ENCODE measurements at places on chromosomes 4 and X.

DNA sequence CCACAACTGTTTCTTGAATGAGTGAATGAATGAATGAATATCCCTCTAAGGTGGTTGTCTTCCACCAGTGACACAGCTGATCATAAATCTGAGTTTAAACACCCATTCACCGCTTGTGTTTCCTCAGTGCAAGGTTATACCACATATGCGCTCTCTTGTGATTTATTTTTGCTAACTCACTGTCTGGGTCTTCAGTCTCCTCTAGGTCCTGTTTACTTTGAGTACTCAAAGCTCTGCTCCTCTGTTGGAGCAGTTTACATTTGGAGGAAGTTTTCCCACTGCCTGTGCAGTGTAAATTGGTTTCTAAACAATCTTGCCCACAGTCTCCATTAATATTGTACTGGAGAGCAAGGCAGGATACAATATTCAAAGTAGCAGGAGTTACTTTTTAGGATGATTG, 212.6 kb upstream of the JADE1 start:
- H3K27ac ChIP-seq = no peak overlapping the region
- H3K4me3 ChIP-seq = no peak overlapping the region
- peaks cover 16% of the 10 kb centered on the region for H3K4me1 ChIP-seq
- no peaks in the 10 kb centered on the region for H3K27me3 ChIP-seq
- DNase-seq = no peak

DNA sequence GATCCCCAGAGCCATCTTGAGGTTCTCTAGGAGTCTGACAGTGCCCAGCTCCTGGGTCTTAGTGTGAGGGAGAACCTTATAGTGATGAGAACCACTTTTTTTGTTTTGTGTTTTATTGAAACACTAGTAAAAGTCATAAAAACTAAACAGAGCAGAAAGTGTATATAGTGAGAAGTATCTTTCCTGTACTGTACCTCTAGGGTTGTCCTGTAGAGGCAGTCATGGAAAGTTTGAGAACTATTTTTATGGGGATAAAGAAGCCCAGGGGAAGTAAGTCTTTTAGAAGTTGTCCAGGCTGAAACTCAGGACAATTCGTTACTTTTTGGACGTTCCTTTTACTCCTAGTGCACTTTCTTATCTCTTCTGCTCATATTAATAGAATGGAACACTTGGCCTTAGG, 40.9 kb downstream of the ADH5 start:
- H3K36me3 ChIP-seq = peaks cover 43% of the 10 kb centered on the region
- H3K4me3 ChIP-seq = no peak overlapping the region
- H3K4me1 ChIP-seq = no peaks in the 10 kb centered on the region
- DNase-seq = no peak

GRCh38 chr4:3849140-3849539, 83.0 kb downstream of the ADRA2C start:
- peaks cover 23% of the 10 kb centered on the region for H3K27me3 ChIP-seq
- DNase-seq = no peak
- no peak overlapping the region for H3K4me3 ChIP-seq
- no peaks in the 10 kb centered on the region for H3K36me3 ChIP-seq
- H3K27ac ChIP-seq = no peak overlapping the region
- H3K4me1 ChIP-seq = no peaks in the 10 kb centered on the region

DNA sequence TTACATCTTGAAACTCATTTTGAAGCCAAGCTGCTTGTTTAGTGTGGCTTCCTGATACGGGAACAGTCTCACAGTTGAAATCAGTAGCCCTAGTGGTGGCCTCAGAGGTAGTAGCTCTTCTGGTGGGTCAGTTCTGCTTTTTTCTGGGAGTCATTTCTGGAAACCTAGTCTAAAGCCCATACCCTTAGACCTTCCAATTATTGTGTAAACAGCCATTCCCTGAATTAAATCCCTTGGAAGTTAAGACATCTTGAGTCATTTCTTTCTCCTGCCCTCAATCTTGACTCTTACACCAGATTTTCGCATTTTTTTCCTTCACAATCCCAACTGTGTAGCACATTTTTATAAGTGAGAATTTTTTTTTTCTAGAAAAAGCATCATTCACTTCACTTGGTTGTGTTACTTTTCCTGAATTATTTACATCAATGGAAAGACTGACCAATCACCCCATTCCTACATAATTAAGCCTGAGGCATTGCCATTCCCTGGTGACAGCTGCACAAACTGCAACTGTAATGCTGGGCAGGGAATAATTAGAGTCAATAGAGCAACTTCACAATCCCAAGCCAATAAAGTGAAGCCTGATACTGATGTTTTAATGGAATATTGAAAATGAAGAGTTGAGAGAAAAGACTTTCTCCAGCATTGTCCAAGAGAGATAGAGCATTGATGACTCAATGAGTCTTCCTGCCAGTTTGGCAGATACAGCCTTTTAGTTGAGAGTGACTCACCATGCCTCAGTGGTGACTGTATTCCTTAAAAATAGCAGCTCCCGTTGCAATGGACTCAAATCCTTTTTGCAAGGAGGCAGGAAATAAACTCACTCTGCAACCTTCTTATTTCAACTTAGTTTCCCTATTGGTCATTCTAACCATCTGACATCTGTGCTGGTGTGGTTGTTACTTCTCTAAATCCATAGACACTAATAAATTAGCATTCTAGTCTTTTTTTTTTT, 13.0 kb upstream of the SEPSECS start:
- peaks cover 38% of the 10 kb centered on the region for H3K4me1 ChIP-seq
- peak; percentile 76 for DNase-seq
- H3K4me3 ChIP-seq = peak overlapping the region; percentile 53
- H3K27me3 ChIP-seq = no peaks in the 10 kb centered on the region

GRCh38 chrX:101659601-101660063, at the start of gene ARMCX2:
Gene ARMCX2 (minus strand): TSS chrX:101659850. CDS start chrX:101657588, 2,262 bp downstream.
- peaks cover 12% of the 10 kb centered on the region for H3K36me3 ChIP-seq
- H3K4me1 ChIP-seq = no peaks in the 10 kb centered on the region
- H3K27ac ChIP-seq = peak within 1 kb of the TSS; percentile 38
- peaks cover 10% of the 10 kb centered on the region for H3K27me3 ChIP-seq

DNA sequence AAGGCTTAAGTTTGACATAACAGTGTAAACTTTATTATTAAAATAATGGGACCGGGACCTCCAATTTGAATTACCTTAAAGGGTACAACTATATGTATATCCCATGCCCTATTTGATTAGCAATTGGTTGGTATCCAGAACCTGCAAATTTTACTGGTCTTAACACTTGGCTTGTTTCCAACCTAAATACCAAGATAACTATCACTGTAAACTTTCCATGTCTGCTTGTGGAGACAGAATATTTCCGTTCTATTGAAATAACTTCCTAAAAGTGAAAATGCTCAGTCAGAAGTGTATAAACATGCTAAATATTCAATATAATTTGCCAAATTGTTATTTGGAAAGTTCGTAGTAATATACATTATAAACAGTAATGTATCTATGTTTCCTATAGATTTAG, 154.0 kb downstream of the TMEM47 start:
- H3K4me1 ChIP-seq = no peaks in the 10 kb centered on the region
- DNase-seq = no peak
- no peak overlapping the region for H3K27ac ChIP-seq
- no peak overlapping the region for H3K4me3 ChIP-seq
- no peaks in the 10 kb centered on the region for H3K27me3 ChIP-seq
- H3K36me3 ChIP-seq = no peaks in the 10 kb centered on the region

GRCh38 chr4:20086067-20086798, 165.5 kb upstream of the SLIT2 start:
- no peak overlapping the region for H3K4me3 ChIP-seq
- no peaks in the 10 kb centered on the region for H3K36me3 ChIP-seq

GRCh38 chrX:153494541-153495361, at the start of gene BGN:
Gene BGN (plus strand): TSS chrX:153494980. CDS start chrX:153504632, 9,652 bp downstream.
- no peaks in the 10 kb centered on the region for H3K27me3 ChIP-seq
- H3K4me3 ChIP-seq = peak within 1 kb of the TSS; percentile 82
- H3K27ac ChIP-seq = peak within 1 kb of the TSS; percentile 51
- peak; percentile 95 for DNase-seq
- no peaks in the 10 kb centered on the region for H3K36me3 ChIP-seq
- H3K4me1 ChIP-seq = peaks cover 20% of the 10 kb centered on the region

DNA sequence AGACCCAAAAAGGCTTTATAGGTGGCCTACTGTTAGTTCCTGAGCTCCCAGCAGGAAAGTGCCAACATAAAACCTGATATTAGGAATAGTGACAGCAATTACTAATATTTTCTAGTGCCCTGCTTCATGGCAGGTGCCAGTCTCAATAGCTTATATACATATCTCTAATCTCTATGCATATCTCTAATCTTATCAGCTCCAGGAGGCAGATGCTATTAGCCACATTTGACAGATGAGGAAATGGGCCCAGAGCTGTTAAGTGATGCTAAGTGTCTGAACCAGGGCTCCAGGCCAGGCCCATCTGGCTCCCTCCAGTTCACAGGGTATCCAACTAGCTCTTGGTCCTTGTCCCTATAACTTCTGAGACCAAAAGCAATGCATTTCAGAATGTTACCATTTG, 142.5 kb downstream of the CHIC2 start:
- no peaks in the 10 kb centered on the region for H3K27me3 ChIP-seq
- no peak overlapping the region for H3K4me3 ChIP-seq
- H3K27ac ChIP-seq = no peak overlapping the region
- H3K4me1 ChIP-seq = peaks cover 3% of the 10 kb centered on the region
- no peaks in the 10 kb centered on the region for H3K36me3 ChIP-seq

- peaks cover 6% of the 10 kb centered on the region for H3K4me1 ChIP-seq
- no peak for DNase-seq
- no peaks in the 10 kb centered on the region for H3K36me3 ChIP-seq
- peak overlapping the region; percentile 88 for H3K4me3 ChIP-seq
Measured at GRCh38 chrX:106802063-106802387, 448 bp upstream of the TBC1D8B start.

DNA sequence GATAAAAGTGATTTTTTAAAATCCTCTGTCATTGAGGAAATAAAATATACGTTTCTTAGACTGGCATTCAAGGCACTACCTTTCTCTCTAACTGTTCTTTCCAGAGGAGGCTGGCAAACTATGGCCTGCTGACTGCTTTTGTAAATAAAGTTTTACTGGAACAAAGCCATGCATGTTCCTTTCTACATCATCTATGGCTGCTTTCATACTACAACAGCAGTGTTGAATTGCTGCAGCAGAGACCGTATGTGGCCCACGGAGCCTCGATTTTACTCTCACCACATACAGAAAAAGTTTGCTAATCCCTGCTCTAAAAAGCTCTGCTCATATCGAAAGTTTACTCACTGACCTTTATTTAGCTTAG, 20.2 kb downstream of the SETD7 start:
- peaks cover 19% of the 10 kb centered on the region for H3K4me1 ChIP-seq
- no peak for DNase-seq
- H3K27me3 ChIP-seq = no peaks in the 10 kb centered on the region
- no peak overlapping the region for H3K4me3 ChIP-seq
- peaks cover 14% of the 10 kb centered on the region for H3K36me3 ChIP-seq

DNA sequence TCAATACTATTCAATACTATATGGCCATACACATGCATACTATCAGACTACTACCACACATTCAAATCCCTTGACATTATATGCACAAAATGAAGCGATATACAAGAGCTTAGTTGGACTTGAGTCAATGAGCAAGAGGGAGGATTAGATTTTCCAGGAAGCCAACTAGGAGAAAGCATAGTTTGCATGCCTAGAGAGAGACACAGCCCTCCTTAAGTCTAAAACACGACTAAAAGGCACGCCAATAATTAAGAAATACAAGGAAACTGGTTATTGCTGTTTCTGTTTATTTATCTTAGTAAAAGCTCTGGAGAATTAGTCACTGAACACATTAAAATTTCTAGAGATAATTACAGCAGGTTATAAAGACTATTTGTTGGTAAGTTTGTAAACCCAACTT, 21.8 kb downstream of the MBNL3 start:
- no peak for DNase-seq
- no peaks in the 10 kb centered on the region for H3K4me1 ChIP-seq
- no peaks in the 10 kb centered on the region for H3K27me3 ChIP-seq
- H3K4me3 ChIP-seq = no peak overlapping the region
- H3K27ac ChIP-seq = no peak overlapping the region
- no peaks in the 10 kb centered on the region for H3K36me3 ChIP-seq

All from osteoblast (primary cell).